ENCODE measurements at places on chromosomes 11 and 22.
A peak's percentile ranks its signal among the peaks of the same experiment; 100 is the strongest.

DNA sequence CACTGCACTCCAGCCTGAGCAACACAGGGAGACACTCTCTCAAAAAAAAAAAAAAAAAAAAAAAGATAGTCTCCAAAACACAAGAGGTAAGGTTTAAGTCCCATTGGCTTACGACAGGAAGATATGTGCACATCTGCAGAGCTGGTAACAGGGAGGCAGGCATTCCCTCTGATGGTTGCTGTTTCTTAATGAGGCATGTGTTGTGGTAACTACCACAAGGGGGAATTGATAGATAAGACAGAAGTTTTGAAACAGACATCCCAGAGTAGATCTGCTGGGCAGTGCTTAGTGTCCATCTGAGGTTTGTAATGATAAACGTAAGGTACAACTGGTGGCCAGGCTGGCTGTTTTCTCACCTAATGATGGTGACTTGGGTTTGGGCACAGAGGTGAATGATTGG is 4.7 kb downstream of the EIF1AD start:
- no peak for DNase-seq

GRCh38 chr11:110529043-110529442 is 99.3 kb downstream of the FDX1 start:
- DNase-seq: no peak

GRCh38 chr22:31088233-31088986 is 7.3 kb downstream of the SMTN start:
- DNase-seq: no peak

DNA sequence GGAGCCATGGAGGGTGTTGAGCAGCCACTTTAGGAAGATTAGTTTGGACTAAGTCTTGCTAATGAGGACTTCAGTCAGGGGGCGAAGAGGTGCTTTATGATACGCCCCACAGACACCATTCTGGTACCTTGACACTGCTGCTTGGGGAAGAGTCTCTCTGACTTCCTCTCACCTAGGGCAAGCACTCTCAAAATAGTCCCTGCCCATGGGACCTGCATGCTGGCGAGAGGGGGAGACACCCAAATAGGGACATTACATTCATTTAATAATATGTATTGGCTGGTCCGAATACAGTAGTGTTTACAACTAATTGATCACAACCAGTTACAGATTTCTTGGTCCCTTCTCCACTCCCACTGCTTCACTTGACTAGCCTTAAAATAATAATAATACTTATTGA is 4.4 kb upstream of the CATSPERZ start:
- no peak for DNase-seq

DNA sequence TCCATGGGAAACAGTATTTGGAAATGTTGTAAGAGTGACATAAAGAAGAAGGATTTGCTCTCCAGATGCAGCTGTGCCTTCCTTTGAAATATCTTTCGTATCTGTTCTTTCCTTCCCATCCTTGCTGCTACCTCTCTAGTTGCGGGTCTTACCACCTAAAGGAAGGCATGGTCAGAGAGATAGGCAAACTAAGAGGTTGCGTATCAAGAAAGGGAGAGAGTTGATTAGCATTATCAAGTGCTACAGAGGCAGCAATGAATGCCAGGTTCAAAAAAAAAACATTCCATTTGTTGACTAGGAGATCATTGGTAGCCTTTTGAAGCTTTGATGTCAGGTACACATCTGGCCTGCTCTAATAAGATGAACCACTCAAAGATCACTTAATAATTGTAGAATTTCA is 4.6 kb downstream of the GTPBP1 start:
- no peak for DNase-seq

- no peak for DNase-seq
Observed at GRCh38 chr22:43707648-43708047, 104.5 kb downstream of the EFCAB6 start.

GRCh38 chr11:74592063-74592440 is 330 bp upstream of the POLD3 start:
- DNase-seq: no peak

DNA sequence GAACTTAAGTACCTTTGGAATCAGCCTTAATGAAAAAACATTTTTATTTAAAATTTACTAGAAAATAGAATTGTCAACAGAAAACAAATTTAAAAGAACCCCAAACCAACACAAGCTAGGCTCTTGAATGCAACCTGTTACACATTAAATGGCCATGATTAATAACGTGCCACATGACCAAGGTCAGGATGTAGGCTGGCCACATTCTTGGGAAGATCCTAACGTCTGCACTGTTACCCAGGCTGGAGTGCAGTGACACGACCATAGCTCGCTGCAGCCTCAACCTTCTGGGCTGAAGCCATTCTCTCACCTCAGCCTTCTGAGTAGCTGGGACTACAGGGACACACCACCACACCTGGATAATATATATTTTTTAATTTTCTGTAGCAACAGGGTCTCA is 126.4 kb upstream of the APOA1 start:
- DNase-seq: no peak

DNA sequence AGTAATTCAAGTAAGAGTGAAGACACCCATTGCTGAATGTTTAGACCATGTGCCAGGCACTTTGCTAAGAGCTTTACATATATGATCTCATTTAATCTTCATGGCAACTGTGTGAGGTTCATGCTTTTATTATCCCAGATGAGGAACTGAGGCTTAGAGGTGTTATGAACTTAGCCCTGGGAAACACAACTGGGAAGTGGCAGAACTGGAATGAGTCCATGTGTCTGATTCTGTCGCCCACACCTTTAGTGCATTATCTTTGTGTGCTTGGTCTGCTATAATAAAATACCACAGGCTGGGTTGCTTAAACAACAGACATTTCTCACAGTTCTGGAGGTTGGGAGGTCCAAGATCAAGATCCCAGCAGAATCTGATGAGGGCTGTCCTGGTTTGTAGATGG is 108.7 kb upstream of the PLET1 start:
- DNase-seq: no peak

DNA sequence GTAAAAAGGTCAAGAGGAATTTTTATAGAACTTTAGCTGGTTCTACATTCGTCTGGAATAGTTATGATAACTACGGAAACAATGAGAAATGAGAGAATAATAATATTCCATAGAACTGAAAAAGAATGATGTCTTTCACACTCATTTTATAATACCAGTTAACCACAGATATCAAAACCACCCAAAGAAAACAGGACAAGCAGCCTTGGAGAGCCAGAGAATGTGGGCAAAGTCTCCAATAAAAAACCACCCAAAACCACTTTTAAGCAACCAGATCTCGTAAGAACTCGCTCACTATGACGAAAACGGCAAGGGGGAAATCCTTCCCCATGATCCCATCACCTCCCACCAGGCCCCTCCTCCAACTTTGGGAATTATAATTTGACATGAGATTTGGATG is 60.8 kb downstream of the ARHGAP32 start:
- no peak for DNase-seq

DNA sequence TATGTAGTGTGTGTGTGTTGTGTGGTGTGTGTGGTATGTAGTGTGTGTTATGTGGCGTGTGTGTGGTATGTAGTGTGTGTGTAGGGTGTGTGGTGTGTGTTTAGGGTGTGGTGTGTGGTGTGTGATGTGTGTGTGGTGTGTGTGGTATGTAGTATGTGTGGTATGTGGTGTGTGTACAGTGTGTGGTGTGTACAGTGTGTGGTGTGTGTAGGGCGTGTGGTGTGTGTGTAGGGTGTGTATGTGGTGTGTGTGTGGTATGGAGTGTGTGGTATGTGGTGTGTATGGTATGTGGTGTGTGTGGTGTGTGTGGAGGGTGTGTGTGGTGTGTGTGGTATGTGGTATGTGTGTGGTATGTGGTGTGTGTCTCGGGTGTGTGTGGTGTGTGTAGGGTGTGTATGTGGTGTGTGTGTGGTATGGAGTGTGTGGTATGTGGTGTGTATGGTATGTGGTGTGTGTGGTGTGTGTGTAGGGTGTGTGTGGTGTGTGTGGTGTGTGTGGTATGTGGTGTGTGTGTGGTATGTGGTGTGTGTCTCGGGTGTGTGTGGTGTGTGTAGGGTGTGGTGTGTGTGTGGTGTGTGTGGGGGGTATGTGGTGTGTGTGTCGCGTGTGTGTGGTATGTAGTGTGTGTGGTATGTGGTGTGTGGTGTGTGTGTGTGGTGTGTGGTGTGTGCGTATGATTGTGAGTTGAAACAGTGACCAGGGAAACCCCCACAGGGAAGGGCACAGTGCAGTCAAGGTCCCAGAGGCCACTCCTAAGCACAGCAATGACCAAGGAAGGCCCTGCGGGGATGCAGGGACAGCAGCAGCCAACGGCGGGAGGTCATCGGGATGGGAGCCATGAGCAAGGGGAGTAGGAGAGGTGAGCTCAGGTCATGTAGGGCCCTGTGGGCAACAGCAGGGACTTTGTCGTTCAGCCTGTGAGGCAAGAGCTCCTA is 2.9 kb upstream of the PPP6R2 start:
- no peak for DNase-seq

GRCh38 chr22:45460288-45461109 is 42.2 kb upstream of the FBLN1 start:
- DNase-seq: no peak

DNA sequence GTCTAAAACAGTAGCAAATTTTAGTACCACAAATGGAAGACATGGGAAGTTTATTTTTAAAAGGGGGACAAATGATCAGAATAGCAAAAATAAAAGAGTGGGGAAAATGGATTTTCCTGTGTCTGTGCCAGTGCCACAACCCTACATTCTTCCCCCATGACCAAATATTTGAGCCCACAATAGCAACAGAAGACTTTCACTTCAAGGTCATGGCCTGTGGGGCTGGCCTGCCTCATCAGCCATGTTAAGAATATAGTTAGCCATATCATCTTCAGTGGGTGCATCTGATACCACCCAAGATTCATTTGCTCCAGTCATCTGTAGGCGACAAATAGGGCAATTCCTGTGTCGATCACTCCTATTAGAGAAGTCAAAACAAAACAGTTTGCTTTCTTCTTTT is 26.3 kb downstream of the RNF141 start:
- DNase-seq: no peak

DNA sequence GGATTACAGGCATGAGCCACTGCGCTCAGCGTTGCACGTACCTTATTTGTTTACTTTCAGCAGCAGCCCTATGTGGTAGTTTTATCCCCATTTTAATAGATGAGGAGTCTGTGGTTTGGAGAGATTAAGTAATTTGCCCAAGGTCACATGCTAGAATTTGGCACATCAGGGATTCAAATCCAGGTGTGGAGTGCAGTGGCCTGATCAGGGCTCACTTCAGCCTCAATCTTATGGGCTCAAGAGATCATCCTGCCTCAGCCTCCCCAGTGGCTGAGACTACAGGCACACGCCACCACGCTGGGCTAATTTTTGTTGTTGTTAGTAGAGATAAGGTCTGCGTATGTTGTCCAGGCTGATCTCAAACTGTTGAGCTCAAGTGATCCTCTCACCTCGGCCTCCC is 18.5 kb upstream of the SPTBN2 start:
- DNase-seq: no peak

GRCh38 chr11:125625225-125625629 is 264 bp downstream of the CHEK1 start:
- no peak for DNase-seq

GRCh38 chr11:2523821-2524391 is 79.1 kb downstream of the KCNQ1 start:
- DNase-seq: no peak

GRCh38 chr11:56331861-56332491 is 13.9 kb upstream of the OR8K1 start:
- DNase-seq: peak; percentile 2

GRCh38 chr22:43237280-43237679 is 50.3 kb upstream of the TTLL12 start:
- no peak for DNase-seq

GRCh38 chr11:122159173-122159721 is 43.2 kb upstream of the BLID start:
- peak; percentile 49 for DNase-seq

DNA sequence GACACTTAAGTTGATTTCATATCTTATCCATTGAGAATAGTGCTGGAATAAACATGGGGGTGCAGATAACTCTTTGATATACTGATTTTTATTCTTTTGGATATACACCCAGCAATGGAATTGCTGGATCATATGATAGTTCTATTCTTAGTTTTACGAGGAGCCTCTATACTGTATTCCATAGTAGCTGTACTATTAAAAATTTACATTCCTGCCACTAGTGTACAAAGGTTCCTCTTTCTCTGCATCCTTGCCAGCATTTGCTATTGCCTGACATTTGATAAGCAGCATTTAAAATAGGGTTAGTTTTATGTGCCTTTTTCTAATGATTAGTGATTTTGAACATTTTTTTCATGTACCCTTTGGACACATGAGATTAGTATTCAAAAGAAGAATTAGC is 554.2 kb downstream of the JRKL start:
- DNase-seq: no peak

DNA sequence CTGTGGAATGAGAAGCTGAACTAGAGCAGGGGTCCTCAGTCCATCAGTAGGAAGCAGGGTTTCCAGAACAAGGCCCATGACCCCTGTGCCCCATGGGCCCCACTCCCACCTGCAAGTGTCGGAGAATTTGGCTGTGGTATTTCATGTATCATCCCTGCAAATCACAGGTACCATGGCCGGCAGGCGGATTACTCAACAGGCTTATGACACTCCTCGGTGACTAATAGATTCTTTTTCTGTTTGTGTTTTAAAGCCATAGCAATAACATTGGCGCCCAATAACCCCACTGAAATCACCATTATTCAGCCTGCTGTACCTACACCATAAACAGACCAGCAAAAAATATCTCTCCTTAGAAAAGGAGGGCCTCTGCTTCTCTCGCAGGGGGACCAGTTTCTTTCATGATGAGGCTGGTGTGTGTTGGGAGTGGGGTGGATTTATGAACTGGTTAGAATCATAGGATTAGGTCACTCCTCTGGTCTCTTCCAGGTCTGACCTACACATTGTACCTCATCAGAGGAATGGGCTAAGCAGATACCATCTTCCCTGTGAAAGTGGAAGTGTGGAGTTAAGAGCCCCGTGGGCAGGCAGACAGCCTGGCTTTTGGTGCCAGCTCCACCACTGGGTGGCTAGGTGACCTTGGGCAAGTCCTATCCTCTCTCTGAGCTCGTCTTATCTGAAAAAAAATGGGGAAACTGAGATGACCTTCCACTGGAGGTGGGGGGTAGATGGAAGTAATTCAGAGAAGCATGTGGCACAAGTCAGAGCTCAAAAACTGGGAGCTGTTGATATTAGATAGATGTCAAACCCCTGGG is 60.2 kb upstream of the WNT11 start:
- DNase-seq: no peak

- no peak for DNase-seq
Observed at GRCh38 chr11:42802201-42802899, 509.4 kb upstream of the API5 start.

DNA sequence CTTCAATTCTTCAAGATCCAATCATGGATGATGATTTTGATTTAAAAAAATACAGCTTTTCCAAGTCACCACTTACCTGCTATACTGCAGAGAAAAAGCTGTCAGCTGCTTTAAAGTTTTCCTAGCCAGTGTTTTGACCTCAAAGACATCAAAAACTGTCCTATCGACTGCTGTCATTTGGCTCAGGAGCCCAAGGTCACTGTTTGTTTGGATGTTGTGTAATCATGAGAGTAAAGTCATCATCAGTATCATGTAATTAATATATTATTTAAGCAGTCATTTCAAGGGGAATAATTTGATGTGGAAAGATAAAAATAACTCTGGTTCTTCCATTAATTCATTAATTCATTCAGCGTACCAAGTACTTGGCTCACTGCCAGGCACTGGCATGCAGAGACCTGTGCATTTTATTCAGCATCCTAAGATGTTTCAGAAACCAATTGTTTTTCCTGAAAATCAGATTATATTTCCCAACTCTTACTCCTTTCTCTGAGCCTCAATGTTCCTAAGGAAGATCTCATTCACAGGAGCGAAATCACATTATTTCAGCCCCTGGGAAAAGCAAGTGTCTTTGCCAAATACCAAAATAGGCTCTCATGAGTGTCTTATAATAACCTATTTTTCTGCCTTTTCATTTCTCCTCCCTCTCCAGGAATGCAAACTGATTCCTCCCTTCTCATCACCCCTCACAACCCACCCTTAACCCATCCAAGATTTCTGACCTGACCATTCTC is 59.9 kb downstream of the SLC1A2 start:
- no peak for DNase-seq
